Upper lobe of right lung (tissue), 1 donor: ENCODE measurements at places on chromosomes 3 and 15.

- no peak overlapping the region for H3K4me3 ChIP-seq
- no peaks in the 10 kb centered on the region for H3K36me3 ChIP-seq
- no peak overlapping the region for H3K27ac ChIP-seq
- no peak for DNase-seq
- no peaks in the 10 kb centered on the region for H3K4me1 ChIP-seq
- no peaks in the 10 kb centered on the region for H3K27me3 ChIP-seq
Measured at GRCh38 chr15:93384886-93385285, 295.9 kb upstream of the RGMA start.

DNA sequence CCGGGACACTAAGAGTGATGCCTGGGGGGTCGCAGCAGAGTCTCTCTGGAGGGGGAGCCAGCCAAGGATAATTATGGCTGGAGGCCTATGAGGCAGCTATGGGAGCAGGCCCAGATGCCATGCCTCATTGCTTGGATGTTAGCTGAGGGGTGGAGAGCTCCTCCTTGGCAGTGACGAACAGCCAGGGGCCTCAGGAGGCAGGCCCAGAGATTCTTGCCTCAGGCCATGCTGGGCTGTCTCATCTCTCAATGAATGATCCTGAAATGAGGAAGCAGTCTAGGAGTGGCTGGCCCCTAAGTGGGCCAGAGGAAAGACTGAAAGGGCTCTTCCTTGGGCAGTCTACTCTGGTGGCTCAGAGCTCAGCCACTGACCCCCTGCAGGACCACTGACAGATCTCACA is 21.3 kb downstream of the KIF9 start:
- H3K27ac ChIP-seq: no peak overlapping the region
- no peaks in the 10 kb centered on the region for H3K27me3 ChIP-seq
- H3K4me3 ChIP-seq: no peak overlapping the region
- H3K4me1 ChIP-seq: no peaks in the 10 kb centered on the region

DNA sequence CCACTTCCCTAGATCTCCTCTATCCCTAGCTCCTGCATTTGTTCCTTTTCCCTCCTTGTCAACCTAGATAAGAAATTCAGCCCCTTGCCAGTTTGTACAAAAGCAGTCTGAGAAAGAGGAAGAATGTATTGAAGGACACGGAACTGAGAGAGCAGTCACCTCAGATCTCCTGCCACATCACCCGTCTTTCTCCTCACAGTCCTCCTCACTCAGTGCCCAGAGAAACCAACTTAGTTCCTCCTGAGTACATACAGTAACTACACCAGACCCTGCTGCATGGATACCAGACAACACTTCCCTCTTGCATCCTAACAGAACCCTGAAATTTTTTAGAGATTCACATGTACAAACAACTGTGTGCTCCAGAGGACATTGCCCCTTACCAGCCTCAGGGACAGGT is 563.6 kb upstream of the ADAMTS9 start:
- H3K27ac ChIP-seq: no peak overlapping the region
- H3K27me3 ChIP-seq: no peaks in the 10 kb centered on the region
- no peaks in the 10 kb centered on the region for H3K36me3 ChIP-seq
- DNase-seq: no peak
- no peaks in the 10 kb centered on the region for H3K4me1 ChIP-seq

GRCh38 chr3:89584398-89584797 is 477.0 kb downstream of the EPHA3 start:
- H3K27ac ChIP-seq: no peak overlapping the region
- H3K27me3 ChIP-seq: no peaks in the 10 kb centered on the region
- H3K36me3 ChIP-seq: no peaks in the 10 kb centered on the region

GRCh38 chr3:32632533-32633265 is 52.3 kb upstream of the CNOT10 start:
- no peaks in the 10 kb centered on the region for H3K36me3 ChIP-seq
- no peak for DNase-seq
- H3K4me1 ChIP-seq: no peaks in the 10 kb centered on the region
- peak overlapping the region; percentile 34 for H3K27ac ChIP-seq
- H3K27me3 ChIP-seq: no peaks in the 10 kb centered on the region

DNA sequence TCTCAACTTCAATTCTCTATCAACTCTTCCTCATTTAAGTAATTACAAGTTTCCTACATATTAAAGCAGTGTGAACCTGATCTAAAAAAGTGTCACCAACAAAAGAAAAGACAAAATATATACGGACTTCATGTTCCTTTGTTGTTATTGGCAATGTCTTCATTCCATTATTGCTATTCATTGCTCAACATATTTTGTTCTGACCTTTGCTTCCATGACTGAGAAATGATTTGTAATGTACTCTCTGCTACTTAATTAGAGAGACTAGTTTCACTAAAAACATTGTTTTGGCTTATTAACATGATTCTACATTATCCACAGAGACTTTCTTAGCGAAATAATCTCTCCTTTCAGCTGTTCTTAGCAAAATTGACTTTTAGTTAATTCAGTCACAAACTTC is 657.2 kb upstream of the ROBO1 start:
- H3K27ac ChIP-seq: no peak overlapping the region
- H3K4me3 ChIP-seq: no peak overlapping the region
- DNase-seq: no peak
- no peaks in the 10 kb centered on the region for H3K27me3 ChIP-seq
- H3K4me1 ChIP-seq: no peaks in the 10 kb centered on the region
- H3K36me3 ChIP-seq: no peaks in the 10 kb centered on the region

- no peak overlapping the region for H3K27ac ChIP-seq
- H3K4me1 ChIP-seq: peaks cover 3% of the 10 kb centered on the region
- DNase-seq: no peak
- H3K4me3 ChIP-seq: no peak overlapping the region
Measured at GRCh38 chr3:23372285-23372684, 169.2 kb downstream of the UBE2E2 start.

DNA sequence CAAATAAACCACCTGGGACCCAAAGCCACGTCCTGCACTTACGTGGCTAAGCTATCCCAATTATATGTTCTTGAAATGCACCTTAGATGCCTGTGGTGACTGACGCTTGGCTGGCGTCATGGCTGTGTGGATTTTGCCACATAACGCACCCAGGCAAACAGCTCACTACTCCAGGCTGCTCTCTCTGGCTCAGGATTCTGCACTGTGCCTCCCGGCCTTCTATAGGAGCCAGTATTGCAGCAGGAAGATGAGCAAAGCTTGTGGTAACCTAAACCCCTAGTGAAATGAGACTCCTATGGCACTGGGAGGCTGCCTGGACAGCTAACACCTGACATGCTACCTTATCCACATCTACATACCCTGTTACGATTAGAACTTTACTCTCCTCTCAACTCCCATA is 179.3 kb downstream of the THRB start:
- H3K36me3 ChIP-seq: no peaks in the 10 kb centered on the region
- no peak overlapping the region for H3K27ac ChIP-seq
- H3K27me3 ChIP-seq: no peaks in the 10 kb centered on the region
- no peak overlapping the region for H3K4me3 ChIP-seq

GRCh38 chr3:162738784-162739183 is 1242.2 kb downstream of the OTOL1 start:
- H3K27ac ChIP-seq: no peak overlapping the region
- DNase-seq: no peak
- no peaks in the 10 kb centered on the region for H3K36me3 ChIP-seq
- no peaks in the 10 kb centered on the region for H3K27me3 ChIP-seq
- H3K4me3 ChIP-seq: no peak overlapping the region
- no peaks in the 10 kb centered on the region for H3K4me1 ChIP-seq

- no peak overlapping the region for H3K4me3 ChIP-seq
- H3K27me3 ChIP-seq: no peaks in the 10 kb centered on the region
- peaks cover 70% of the 10 kb centered on the region for H3K4me1 ChIP-seq
- DNase-seq: no peak
- no peak overlapping the region for H3K27ac ChIP-seq
Measured at GRCh38 chr15:66718220-66718988, 16.4 kb downstream of the SMAD6 start.
